Globus pallidus (tissue), 1 donor: ENCODE measurements at places on chromosomes 12 and 14.
A peak's percentile ranks its signal among the peaks of the same experiment; 100 is the strongest.

DNA sequence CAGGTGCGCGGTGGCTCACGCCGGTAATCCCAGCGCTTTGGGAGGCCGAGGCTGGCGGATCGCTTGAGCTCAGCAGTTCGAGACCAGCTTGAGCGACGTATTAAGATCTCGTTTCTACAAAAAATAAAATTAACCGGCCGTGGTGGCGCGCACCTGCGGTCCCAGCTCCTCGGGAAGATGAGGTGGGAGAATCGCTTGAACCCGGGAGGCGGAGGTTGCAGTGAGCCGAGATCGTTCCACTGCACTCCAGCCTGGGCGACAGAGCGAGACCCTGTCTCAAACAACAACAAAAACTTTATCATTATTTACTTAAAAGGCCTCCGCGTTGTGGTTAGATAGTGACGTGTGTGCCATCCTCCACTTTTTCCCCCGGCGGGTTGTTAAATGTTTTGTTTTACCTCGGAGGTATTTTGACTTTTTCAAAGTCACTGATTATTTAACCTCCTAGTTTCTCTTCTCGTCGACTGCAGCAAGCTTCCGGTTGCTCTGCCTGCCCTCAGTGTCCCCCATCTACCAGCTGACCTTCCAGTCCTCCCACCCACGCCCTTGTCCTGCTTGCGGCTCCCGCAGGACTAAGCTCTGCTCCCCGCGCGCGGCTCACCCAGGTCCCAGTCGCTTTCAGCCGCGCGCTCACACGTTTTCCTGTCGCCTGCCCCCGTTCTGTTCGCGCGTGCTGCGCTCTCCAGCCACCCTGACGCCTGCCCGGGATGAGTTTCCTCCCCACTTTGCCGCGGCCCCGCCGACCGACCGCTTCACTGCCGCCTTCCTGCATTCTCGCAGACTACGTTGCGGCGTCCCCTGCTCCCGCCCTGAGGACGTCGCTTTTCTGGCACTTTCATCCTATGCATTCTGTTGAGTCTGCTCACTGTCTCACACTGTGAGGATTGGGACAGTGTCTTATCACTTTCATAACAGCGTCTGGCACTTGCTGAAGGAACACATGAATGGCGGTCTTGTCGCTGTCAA lies 1.2 kb upstream of the SCAF11 start:
- peak; percentile 79 for DNase-seq

DNA sequence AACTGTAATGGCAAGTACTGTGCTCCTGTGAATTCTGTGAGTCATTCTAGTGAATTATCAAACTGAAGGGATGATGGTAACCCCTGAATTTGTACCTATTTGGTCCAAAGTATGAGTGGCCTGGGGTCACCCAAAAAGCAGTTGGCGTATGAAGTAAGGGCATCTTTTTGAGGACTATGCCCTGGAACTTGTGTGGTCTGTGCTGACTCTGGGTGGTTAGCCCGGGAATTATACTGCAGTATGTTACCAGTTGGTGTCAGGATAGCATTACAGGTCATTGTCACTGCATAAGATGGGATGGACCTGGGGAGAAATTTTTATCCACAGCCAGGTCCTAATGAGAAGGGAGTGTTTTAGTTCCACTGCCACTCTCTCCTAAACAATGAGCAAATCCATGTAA lies 174.7 kb downstream of the SSPN start:
- peak; percentile 73 for DNase-seq

DNA sequence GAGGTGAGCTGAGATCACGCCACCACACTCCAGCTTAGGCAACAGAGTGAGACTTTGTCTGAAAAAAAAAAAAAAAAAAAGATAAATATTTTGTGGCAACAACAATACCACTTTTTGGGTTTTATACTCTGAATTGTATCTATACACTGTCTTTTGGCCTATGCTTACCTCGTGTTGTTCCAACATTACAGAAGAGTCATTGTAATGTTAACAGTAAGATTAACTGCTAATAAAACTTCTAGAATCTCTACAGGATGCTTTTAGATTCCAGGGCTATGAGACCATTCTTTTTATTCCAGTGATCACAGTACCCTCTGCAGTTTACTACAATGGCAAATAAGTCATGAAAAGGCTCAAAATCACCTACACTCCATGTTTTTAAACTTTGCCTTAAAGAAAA lies 11.6 kb downstream of the IFT81 start:
- DNase-seq = no peak

DNA sequence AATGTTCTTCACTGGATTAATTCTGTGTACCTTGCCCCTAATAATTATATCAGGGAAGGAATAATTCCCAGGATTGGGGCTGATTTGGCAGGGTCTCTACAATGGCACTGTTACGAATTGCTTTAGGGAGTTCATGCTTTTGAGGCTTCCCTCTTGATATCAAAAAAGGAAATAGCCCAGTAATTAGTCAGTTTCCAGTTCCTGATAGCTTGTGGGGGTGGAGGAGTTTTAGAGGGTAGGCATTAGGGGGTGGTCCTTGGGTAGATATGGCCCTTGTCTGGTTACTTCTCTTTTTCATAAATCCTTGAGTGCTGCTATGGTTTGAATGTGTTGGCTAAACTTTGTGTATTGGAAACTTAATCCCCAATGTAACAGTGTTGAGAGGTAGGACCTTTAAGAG lies 6.1 kb upstream of the SRSF5 start:
- no peak for DNase-seq

GRCh38 chr12:130863298-130863697 lies 8.6 kb upstream of the RAN start:
- no peak for DNase-seq

DNA sequence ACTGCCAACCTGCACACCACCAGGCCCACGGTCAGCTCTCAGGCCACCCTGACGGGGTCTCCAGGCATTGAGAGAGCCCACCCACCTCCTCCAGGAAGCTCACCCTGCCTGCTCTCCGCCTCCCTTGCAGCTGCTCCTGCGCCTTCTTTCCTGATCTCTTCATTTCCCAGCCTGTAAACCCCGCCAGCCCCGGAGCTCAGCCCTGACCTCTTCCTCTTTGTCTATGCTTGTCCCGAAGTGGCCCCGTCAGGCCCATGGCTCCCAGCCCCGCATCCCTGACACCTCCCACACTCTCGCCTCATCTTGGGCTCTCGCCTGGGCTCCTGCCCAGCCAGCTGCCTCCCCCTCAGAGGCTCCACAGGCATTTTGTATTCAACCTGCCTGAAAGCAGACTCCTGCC lies 139.3 kb downstream of the CALM1 start:
- peak; percentile 54 for DNase-seq

- DNase-seq = no peak
Measured at GRCh38 chr12:51924551-51925319, 17.4 kb downstream of the ACVRL1 start.

GRCh38 chr12:5889381-5890047 lies 55.5 kb downstream of the ANO2 start:
- no peak for DNase-seq

DNA sequence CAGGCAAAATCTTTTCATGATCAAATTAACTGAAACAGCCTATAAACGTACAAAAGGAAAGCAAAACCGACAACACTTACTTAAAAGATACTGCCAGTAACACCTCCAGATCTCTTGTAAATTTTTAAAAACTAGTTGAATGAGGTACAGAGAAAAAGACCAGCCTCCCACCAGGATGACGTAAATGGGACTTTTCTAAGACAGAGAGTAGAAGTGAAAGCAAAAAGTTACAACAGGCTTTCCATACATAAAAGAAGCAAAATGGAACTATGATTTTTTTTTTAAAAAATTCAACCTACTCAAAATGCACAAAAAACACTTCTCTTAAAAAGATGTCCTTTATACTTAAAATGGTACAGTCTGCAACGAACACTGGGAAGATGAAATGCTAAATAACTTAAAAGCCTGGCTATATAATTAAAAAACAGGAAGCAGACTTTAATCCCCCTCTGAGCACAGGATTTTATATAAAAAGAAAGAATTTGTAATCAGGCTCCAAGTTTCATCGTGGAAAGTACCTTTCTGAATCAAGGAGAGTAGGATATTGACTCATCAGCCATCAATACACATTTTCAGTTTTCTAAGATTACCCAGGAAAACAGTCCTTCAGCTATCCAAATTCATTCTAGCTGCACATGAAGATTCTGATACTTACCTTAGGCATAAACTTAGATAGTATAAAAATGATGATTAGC lies 14.2 kb upstream of the MYO1A start:
- no peak for DNase-seq

- no peak for DNase-seq
Measured at GRCh38 chr12:45281994-45282393, 66.1 kb downstream of the ANO6 start.

DNA sequence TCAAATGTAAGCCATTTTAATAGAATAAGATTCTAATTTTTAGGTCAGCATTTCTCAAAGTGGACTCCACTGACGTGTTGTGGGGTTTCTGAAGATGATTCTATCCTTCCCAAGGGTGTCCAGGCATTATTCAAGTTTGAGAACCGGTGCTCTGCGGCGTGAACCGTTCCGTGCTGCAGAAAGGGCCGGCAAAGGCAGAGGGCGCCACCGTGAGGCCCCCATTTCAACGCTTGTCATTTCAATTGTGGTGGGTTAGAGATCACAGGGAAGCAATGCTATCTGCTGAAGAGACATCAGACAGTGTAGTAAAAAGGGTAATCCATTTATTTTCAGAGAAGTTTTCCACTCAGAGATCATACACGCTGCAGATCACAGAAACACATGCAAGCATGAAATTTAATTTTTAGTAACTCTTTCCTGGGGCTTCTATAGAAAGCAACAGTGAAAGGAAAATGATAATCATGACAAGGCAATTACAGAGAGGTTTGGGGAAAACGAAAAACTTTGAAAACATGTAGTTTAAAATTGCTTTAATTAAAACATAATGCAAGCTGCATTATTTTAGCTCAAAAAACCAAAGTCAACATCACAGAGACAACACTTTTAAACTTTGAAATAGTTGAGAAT lies 201.7 kb downstream of the EXOC5 start:
- DNase-seq = peak; percentile 20

DNA sequence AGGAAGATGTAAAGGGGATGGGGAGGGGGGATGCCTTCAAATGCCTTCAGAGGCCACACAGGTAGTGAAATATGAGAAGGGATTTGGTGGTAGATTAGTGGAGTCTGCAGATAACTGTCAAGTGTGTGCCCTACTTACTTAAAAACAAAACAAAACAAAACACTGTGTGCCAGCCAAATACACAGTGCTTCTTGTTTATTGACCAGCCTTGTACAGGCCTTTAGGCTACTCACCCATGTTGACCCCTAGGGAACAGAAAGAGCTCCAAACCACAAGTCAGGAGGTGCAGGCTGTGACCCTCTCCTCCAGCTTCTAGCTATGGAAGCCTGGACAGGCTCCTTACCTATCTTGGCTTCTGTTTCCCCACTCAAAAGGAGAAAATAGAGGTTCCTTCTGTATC lies 562.0 kb downstream of the ETNK1 start:
- no peak for DNase-seq

DNA sequence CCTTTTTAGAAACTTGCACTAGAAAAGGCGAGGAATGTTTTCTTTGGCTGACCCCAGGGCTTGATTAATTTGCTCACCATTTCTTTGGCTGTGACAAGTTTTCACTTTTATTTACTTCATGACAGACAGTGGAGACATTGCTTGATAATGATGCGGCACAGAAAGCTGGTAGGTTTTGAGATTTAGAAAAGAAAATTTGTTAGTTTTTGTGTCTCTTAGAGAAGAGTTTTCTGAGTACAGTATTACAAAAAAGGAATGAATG lies 18.4 kb downstream of the SRGAP1 start:
- DNase-seq = no peak

GRCh38 chr12:48447755-48448154 lies 24.6 kb upstream of the ANP32D start:
- DNase-seq = no peak

DNA sequence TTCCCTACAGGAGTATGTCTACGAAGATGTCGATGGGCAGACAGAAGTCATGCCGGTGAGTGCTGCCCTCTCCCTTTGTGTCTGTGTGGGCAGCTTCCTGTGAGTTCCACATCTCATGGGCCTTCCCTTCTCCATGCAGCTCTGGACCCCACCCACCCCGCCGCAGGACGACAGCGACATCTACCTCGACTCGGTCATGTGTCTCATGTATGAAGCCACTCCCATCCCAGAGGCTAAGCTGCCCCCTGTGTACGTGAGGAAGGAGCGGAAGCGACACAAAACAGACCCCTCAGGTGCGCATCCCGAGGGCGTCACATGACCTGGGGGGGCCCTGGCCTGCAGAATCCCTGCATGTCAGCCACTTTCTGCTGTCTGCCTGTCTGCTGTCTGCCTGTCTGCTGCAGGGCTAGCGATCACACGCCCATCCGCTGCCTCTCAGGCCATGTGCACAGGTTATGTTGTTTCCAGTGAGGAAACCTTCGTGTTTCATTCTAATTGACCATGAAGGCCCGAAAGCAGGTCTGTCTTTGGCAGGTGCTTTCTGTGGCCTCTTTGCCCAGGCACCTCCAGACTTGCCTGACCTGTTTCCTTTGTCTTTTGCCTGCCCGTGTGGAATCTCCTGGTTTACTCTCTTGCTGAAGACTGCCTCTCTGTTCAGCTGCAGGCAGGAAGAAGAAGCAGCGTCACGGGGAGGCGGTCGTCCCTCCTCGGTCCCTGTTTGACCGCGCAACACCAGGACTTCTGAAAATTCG lies 95.1 kb downstream of the EP400 start:
- DNase-seq = no peak

DNA sequence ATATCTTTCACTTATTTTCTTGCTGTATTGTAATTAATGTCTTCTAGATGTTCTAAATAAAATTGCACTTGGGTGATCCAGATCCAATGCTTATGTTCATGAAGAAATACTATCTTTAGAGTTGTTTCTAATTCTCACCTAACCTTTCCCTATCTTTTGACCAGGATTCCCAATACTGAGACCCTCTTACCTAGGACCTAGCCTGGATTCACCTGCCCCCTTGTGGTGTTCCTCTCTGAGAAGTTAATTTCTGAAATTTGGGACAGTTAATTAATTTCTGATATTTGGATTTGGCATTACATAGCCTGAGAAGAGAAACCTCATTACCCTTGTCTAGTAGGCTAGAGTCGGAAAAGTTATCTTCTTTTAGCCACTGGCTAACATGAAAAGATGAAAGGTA lies 29.5 kb downstream of the FOXA1 start:
- no peak for DNase-seq

GRCh38 chr12:51972422-51972812 lies 20.9 kb downstream of the ACVR1B start:
- DNase-seq = no peak

GRCh38 chr12:25615119-25615518 lies 62.0 kb upstream of the LMNTD1 start:
- DNase-seq = peak; percentile 5

GRCh38 chr12:76621582-76622024 lies 62.0 kb upstream of the OSBPL8 start:
- DNase-seq = peak; percentile 54

- DNase-seq = no peak
Measured at GRCh38 chr14:24390701-24391468, 7.9 kb upstream of the NYNRIN start.

DNA sequence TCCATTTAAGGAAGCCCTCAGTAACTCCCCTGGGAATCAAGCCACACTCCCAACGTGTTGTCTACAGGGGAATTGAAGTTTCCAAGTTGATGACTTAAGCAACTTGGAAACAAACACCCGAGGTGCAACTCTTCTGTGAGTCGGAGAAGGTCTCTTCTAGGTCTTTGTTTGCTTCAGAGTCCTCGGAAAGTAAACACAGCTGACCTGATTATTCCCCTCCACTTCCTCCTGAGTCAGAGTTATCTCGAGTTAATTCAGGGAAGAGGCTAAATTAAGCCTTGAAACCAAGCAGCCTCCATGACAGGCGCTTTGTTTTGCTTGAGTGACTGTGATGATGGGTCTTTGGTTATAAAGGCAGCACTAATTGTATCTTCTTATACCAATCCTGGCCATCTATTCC lies 41.8 kb downstream of the TUNAR start:
- DNase-seq = no peak

GRCh38 chr14:35339761-35340406 lies 47.7 kb downstream of the PSMA6 start:
- peak; percentile 36 for DNase-seq

GRCh38 chr14:57822081-57822480 lies 43.8 kb downstream of the SLC35F4 start:
- no peak for DNase-seq
